ENCODE measurements at places on chromosomes 6 and 20. TPM values are rescaled to one million over a fixed set of nuclear protein-coding genes. Genes with fewer than 3 reads are reported as not detected.
A peak's percentile ranks its signal among the peaks of the same experiment; 100 is the strongest.

GRCh38 chr6:109117346-109118035 is 22.2 kb downstream of the CEP57L1 start:
- no peak for DNase-seq

DNA sequence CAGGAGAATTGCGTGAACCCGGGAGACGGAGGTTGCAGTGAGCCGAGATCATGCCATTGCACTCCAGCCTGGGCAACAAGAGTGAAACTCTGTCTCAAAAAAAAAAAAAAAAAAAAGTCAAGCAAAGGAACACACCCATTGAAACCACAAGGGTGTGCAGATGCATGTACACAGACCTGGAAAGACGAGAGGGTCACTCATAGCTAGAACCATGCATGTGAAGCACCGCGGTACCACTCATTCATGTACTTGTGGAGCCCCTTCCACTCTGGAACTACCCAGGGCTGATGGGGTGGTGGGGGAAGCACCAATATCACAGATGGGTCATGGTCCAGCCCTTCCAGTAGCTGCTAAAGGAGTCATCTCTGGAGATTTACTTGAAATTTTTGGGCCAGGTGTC is 7.4 kb upstream of the TJAP1 start:
- DNase-seq: no peak

DNA sequence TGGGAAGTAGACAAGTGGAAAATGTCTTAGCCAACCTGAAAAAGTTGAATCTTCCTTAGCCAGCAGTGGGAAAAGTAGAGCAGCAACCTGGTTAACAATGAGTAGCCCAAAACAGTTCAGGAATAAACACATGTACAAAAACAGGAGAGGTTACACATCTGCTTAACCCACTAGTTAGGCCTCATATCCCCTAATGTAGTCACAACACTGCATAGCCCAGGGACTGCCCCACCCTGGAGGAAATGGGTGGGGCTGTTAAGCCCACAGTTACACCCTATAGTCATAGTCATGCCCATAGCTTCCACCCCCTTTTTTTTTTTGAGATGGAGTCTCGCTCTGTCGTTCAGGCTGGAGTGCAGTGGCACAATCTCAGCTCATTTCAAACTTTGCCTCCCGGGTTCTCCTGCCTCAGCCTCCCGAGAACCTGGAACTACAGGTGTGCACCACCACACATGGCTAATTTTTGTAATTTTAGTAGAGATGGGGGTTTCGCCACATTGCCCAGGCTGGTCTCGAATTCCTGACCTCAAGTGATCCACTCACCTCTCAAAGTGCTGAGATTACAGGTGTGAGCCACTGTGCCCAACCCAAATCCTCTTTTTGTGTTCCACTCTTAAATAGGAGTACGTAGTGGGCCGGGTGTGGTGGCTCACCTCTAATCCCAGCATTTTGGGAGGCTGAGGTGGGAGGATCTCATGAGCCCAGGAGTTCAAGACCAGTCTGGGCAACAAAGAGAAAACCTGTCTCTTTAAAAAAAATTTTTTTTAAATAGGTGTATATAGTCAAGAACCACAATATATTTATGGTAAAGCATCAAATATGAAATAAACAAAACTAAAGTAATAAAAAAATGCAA is 24.5 kb downstream of the ILRUN start:
- peak; percentile 48 for DNase-seq

DNA sequence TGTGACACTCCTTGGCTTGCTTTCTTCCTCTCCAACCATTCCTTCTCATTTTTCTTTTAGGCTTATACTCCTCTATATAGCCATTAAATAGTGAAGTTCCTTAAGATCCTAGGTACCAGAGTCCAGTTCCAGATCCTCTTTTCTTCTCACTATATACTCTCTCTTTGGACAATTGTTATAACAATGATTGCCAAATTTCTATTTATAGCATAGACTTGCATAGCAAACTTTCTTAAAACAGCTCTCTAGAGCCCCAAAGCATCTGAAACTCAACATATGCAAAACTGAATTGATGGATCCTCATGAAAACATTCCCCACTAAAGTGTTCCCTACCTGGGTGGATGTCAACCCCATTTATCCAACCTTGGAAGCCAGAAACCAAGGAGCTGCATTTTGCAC is 13.4 kb downstream of the PHIP start:
- DNase-seq: no peak

DNA sequence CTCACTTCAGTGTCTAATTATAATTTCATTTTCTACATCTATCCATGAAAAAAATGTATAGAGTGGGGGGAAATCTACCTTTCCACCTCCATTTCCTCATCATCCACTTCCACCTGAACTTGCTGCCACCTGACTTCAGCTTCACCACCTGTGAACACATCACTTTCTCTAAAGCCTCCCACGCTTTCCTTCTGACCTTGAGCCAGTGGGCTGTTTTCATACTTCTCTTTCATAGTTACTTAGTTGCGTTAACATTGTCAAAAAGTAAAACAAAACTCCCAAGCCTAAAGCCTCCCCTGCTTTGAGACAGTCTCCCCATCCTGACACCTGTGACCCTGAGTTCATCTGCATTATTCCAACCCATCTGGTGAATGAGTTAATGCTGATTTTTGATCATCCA is 47.3 kb downstream of the KLHL31 start:
- no peak for DNase-seq

GRCh38 chr6:34953061-34954025 is 64.3 kb downstream of the ANKS1A start:
- DNase-seq: no peak

DNA sequence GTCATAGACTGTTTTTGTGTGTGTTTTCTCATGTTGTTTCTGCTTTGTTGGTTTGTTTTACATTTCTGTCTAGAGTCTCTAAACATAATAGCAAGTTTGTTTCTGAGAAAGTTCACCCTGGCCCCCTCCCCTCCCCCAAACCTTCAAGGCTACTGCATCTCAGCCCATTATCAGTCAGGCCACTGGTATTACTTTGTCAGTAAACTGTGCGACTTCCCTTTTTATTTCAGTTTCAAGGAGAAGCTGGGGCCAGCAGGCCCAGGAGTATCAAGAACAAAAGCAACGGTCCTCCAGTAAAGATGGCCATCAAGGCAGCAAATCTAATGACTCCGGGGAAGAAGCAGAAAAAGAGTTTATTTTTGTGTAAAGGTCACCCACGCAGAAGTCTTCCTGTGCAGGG is 32.8 kb upstream of the SCGN start:
- DNase-seq: no peak

DNA sequence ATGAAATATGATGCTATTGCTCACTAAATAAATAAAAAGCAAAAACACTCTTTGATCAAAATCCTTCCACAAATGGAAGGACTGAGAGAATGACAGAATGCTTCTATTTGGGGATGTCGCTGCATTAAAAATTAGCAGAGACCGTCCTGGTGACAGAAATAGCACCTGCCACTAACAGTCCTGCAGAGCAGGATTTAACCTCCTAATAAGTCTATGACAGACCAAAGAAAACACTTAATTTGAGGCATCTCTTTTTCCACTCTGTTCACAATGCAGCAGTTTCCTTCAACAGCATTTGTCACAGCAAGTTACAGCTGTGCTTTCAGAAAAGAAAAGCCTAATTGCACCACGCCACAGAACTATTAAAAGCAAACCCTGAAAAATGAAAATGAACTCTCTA is 140.6 kb upstream of the BEND6 start:
- no peak for DNase-seq

DNA sequence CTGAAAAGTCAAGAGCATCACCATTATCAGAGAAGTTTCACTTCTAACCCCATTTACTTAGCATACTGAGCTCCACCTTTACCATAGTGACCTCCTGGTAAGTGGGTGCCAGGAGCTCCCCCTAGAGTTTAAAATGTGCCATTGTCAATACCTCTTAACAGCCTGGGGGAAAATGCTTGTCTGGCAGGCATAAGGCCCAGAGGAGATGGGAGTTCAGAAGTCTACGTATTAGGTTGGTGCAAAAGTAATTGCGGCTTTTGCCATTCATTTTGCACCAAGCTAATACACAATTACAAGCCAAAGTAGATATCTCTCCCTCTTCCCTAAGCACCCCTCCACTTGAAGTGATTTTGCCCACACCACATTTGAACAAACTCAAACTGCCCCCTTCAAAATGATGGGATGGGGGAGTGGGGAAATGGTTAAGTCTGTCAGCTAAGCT is 919.0 kb downstream of the KIF16B start:
- peak; percentile 41 for DNase-seq

- DNase-seq: no peak
Measured at GRCh38 chr6:4480788-4481735, 295.1 kb upstream of the CDYL start.

DNA sequence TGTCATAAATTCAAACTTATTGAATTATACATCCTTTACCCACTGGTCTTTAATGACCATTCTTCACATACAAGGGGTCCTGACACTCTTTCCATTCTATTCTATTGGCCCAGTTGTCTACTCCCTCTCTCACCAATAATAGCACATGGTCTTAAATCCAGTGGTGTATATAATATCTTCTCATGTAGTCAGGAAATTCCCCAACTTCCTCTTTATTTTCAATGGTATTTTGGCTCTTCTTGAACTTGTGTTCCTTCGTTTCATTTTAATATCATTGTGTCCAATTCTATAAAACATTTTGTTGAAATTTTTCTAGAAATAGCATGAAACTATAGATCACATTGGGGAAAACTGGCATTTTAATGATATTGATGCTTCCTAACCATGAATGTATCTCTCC is 36.8 kb downstream of the PSMB9 start:
- DNase-seq: peak; percentile 18

GRCh38 chr6:3162565-3163247 is 5.4 kb upstream of the TUBB2A start:
- DNase-seq: no peak

DNA sequence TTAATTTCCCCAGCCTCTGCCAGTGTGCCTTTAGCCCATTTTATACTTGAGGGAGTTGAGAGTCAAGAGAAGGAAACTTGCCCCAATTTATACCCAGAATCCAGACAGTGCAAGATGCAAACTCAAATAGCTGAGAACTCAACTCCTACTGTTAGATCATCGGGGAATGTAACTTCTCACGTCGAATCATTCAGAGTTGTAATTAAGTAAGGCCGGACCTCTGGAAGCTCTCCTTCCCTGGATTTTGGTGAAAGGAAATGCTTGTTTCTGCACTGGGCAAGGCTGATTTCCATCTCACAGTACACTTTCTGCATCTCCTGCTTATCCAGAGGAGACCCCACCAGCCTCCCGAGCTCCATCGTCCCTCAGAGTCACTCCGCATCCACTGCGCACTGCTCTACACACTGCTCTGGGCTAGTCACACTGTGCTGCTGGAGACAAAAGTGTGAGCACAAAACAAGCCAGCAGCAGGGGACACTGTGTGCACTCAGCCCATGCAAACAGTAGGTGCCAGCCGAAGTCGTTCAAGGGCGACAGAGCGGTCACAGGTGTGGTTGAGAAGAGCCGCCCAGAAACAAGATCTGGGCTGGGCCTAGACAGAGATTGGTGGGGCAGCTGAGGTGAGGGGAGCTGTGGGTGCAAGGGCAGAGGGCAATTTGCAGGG is 150.4 kb upstream of the QKI start:
- DNase-seq: no peak

DNA sequence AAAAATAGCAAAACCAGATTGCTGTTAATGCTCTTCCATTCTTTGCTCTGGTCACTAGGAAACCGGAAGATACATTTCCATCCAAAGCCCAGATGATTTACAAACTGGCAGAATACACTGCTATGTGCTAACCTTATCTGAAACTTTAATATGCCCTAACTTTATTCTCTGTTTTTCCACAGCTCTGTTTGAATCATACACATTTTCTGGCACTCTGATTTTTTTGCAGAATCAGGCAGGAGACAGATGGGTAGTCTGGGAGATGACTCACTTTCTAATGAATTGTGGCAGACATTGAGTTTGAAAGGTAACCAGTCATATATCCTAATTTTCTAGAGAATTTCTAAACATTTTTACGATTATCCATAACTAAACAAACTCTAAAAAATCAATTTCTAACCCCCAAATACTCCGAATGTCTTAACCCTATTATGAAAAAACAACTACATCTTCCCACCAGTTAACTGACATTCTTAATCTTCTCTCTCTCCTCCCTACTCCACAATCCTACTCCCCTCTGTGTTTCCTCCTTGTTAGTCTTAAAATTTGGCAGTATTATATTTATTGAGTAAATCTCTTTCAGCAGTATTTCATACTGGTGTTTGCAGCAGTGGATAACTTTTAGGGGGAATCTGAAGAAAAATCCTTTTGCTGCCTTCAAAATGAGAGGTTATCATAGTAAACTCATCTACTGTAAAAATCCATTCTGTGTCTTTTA is 63.5 kb downstream of the MAN1A1 start:
- DNase-seq: no peak

DNA sequence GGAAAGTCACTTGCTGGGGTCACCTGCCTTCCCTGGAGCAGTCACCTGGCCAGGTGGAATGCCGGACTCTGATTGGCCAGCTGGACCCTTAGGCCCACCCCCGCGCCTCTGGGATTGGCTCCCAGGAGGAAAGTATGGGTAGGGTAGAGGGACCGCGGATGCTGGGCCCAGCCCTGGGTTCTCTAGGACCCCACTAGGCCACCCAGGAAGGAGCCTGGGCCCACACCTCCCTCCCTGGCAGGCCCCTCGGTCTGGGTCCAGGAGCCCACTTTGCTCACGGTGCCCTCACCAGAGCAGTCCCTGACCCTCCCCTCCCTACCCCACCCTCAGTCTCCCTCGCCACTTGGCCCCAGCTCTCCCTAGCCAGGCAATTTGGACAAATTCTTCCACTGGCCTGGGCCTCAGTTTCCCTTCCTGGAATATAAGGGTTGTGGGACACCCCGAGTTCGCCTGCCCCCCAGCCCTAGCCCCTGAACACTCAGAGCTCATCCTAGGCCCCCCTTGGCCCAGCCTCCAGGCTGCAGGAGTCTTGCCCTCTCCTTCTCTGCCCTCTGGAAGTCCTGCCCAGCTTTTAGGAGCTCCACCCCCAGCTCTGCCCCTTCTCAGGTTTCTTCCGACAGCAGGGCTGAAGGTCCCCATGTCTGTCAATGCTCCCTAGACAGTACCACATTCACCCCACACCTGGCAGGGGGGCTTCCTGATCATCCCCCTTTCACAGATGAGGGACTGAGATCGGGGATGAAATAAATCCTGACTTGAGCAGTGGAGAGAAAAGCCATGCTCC is 299.6 kb downstream of the TAF4 start:
- DNase-seq: no peak

- no peak for DNase-seq
Measured at GRCh38 chr6:114783083-114783482, 440.3 kb upstream of the HS3ST5 start.

GRCh38 chr20:38414769-38415450 is 20.2 kb downstream of the SNHG17 start:
- DNase-seq: no peak

GRCh38 chr6:38185752-38186151 is 366.2 kb downstream of the ZFAND3 start:
- no peak for DNase-seq

Gene BMP5
- total RNA-seq: not detected

Gene SIRPB1
- 1.9 TPM for total RNA-seq

Gene MED23
- 19.7 TPM for total RNA-seq

Gene CRIP3
- total RNA-seq: 0.27 TPM

Gene OPRM1
- under 0.01 TPM for total RNA-seq

Gene PACRG
- 5.7 TPM for total RNA-seq

Gene L3MBTL1
- total RNA-seq: 20.7 TPM

Gene FIG4
- 8.3 TPM for total RNA-seq

Gene TMEM74B
- 0.27 TPM for total RNA-seq

Gene RIPPLY2
- not detected for total RNA-seq

Gene SLC22A1
- under 0.01 TPM for total RNA-seq

Gene ZC2HC1B
- total RNA-seq: not detected

Data from hematopoietic multipotent progenitor cell (in vitro differentiated cells).